ENCODE measurements at places on chromosomes 6 and 20.

DNA sequence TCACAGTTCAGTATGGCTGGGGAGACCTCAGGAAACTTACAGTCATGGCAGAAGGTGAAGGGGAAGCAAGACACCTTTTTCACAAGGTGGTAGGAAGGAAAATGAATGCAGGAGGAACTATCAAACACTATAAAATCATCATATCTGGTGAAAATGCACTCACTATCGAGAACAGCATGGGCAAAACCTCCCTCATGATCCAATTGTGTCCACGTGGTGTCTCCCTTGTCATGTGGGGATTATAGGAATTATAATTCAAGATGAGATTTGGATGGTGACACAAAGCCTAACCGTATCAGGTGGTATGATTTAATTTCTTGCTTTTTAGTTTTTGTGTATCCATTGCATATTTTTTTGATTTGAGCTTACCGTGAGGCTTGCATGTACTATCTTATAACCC lies 133.2 kb upstream of the SYNCRIP start:
- DNase-seq = no peak

GRCh38 chr6:19369785-19370184 lies 467.4 kb upstream of the ID4 start:
- DNase-seq = no peak

- DNase-seq = no peak
These were observed 221.9 kb downstream of the WDR27 start for GRCh38 chr6:169479783-169480495.

- DNase-seq = peak; percentile 9
These were observed 271.4 kb upstream of the MAN1A1 start for GRCh38 chr6:119620846-119621555.

- DNase-seq = no peak
These were observed 28.8 kb downstream of the RWDD2A start for GRCh38 chr6:83221889-83222479.

- no peak for DNase-seq
These were observed 118.0 kb downstream of the GRM1 start for GRCh38 chr6:146146836-146147235.

DNA sequence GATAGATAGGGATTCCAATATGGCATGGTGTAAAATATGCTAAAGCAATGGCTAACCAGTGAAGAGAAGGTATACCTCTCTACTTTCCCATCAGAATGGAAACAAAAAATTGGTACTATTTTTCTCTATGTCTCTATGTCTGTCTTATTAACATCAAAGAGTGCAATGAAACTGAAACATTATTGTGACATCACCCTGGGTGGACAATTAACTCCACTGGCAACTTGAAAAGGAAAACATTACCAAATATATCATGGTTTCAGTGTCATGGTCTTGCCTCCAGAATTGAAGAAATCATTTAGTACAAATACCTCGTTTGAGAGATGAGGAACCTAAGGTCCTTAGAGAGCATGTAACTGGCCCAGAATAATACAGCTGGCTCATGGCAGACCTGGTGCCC lies 1132.5 kb upstream of the MAP3K7 start:
- no peak for DNase-seq

GRCh38 chr6:158170656-158171081 lies 2.5 kb downstream of the GTF2H5 start:
- DNase-seq = no peak

- no peak for DNase-seq
These were observed 41.2 kb upstream of the PDE10A start for GRCh38 chr6:165704045-165704748.

- no peak for DNase-seq
These were observed 56.8 kb upstream of the FABP7 start for GRCh38 chr6:122722746-122723145.

DNA sequence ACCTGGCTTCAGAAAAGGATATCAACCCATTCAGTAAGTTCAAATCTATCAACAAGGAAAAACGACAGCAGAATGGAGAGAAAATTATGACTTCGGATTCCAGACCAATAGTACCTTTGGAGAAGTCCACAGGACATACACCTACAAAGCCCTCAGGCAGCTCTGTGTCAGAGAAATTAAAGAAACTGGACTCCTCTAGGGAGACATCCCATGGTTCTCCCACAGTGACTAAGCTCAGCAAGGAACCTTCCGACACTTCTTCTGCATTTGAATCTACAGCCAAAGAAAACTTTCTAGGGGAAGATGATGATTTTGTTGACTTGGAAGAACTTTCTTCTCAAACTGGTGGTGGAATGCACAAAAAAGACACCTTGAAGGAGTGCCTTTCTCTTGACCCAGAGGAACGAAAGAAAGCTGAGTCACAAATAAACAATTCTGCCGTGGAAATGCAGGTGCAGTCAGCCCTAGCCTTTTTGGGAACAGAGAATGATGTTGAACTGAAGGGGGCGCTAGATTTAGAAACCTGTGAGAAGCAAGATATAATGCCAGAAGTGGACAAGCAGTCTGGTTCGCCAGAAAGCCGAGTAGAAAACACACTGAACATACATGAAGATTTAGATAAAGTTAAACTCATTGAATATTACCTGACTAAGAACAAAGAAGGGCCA lies 67.4 kb upstream of the HINT3 start:
- DNase-seq = no peak

- no peak for DNase-seq
These were observed 94.6 kb downstream of the ARMC2 start for GRCh38 chr6:108942556-108943492.

DNA sequence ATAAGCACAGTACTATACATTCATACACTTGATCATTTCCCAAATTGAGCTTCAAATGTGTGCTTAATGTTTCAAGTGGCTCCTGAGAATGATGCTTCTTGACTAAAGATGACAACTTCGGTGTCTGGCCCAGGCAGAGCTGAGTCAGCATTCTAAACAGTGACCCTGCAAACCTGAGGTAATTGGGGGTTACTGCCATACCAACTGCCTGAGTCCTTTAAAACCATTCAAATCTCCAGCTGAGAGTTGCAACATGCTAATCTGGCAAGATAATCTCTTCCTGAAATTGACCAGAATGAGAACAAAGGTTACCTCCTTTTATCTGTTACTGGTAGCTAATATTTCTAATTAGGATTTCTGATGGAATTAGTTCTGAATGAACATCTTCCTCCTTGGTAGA lies 8.2 kb downstream of the BACH2 start:
- DNase-seq = no peak

DNA sequence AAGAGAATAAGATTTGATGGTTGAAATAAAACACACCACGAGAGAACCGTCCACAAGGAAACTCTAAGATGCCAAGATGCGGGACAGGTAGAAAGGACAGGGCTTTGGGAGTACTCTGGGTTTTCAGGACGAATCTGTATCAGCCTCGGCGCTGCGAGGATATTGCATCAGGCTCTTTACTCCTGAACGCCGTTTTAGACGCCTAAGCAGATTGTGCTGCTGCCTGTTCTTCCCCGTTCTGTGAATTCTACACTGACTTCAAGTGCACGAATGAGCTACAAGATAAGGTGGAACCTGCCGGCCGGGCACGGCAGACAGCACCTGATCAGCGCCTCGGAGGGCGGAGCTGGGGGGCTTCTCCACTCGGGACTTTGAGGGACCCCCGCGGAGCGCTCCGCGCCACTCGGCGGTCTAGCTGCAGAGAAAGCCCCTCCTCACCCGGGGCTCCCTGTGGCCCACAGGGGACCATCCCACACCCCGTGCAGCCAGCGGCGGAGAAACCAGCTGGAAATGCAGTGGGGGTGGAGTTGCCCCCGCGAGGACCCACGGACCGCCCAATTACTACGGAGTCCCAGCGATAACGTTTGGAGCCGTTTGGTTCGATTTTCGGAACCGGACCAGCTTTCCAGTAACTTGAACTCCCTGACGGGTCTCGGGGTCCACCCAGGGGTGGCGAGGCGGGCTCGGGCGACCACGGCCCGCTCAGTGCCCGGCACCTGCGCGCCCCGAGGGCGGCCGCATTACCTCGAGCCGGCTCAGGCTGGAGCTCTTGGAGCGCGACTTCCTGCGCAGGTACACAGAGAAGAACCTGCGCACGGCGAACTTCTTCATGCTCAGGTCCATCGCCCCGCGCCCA lies 646 bp downstream of the RPS6KA2 start:
- no peak for DNase-seq

GRCh38 chr6:34717466-34717865 lies 20.9 kb upstream of the ILRUN start:
- no peak for DNase-seq

Data from GOT3 (cell line).